A549 treated with Hydrocortisone at 1 μM for 4 hours (cell line): ENCODE measurements at places on chromosomes 3 and 15. TPM values are rescaled to one million over a fixed set of nuclear protein-coding genes. Genes with fewer than 3 reads are reported as not detected.

Gene PLXNB1
- total RNA-seq, result 15.3 to 19.1 TPM (median 16.0 TPM) in 5 replicates

Gene UROC1
- total RNA-seq, result not detected in 5 replicates

Gene ACAP2
- total RNA-seq, result 4.9 to 9.4 TPM (median 8.2 TPM) in 5 replicates

Gene ANKRD34C
- not detected in 5 replicates for total RNA-seq

Gene TRIM71
- 0.02 TPM in 2 of 5 replicates, not detected in the others for total RNA-seq

Gene SLC22A13
- total RNA-seq, result 0.05 to 0.06 TPM in 2 of 5 replicates, not detected in the others

Gene P3H2
- 28.0 to 47.3 TPM (median 34.5 TPM) in 5 replicates for total RNA-seq

Gene ITPKA
- 6.0 to 9.6 TPM (median 8.8 TPM) in 5 replicates for total RNA-seq

Gene GREM1
- total RNA-seq, result 3.2 to 9.3 TPM (median 4.9 TPM) in 5 replicates
